Stimulated activated CD4-positive, alpha-beta T cell treated with anti-CD3 and anti-CD28 coated beads, Interleukin-2, amount 100 ng/mL, for 24 hours (primary cell): ENCODE measurements at places on chromosomes 1 and 21.

DNA sequence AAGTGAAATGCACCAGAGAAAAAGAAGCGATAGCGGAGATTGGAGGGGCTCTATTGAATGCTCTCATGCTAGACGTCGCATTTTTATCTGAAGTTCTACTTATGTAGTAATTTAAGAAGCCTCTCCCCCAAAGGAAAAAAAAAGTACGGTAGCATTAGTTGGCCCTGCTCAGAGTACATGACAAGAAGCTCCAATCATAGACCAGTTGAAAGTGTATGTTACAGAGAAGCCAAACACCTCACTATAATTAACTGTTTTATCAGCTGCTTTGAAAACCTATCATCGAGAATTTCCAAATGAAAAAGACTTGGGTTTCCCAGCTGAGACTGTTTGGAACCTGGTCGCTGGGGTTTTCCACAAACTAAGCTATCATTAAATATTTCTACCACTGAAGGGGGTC is 19.6 kb upstream of the OVAAL start:
- DNase-seq = no peak

- no peak for DNase-seq
Measured at GRCh38 chr1:203692565-203693470, 66.2 kb downstream of the ATP2B4 start.

- no peak for DNase-seq
Measured at GRCh38 chr1:167654975-167655575, 25.0 kb downstream of the RCSD1 start.

DNA sequence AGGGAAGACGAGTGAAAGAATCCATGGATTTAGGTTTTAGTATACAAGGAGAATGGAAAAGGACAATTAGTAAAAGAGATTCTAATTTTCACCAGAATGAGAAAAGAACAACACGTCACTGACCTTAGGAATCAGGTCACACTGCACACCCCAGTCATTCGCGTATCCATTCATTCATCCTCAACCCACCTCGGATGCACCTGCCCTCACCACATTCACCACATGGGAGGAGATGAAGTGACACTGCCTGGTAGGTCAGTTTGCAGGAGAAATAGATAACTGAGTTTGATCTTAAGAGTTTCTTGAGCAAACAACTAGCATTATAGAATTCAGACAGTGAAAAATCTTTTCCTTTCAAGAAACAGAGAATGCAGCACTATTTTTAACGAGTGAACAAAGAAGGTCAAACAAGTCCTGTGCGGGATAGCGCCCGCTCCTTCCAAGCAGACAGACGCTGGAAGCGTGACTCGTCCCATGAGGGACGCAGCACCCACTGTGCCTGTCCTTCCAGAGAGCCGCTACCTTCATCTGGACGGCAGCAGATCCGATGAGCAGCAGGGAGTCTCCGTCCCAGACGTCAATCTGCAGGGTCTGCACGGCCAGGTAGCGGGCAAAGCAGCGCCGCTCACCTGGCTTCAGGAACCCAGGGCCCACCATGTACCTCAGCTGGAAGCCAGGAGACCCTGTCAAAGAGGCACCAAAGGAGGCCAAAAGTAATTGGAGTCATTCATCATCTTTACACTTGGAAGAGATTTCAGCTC is 101.7 kb downstream of the NPHP4 start:
- DNase-seq = no peak

DNA sequence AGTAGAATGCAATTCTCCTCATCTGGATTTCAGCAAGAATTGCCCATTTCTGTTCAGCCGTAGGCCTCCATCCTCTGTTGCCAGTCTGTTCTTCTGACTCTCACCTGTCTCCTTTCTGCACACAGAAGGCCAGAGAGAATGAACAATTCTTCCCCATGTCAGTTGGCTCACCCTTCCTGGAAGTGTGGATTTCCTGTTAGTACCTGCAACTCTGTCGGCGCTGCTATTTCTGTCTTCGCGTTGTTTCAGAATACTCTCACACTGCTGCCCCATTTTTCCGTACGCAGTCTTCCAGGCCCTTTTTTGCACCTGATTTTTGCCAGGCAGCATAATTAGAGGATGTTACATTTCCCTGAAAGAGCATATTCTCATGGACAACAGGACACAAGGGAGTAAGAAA is 200.7 kb downstream of the FGGY start:
- no peak for DNase-seq

DNA sequence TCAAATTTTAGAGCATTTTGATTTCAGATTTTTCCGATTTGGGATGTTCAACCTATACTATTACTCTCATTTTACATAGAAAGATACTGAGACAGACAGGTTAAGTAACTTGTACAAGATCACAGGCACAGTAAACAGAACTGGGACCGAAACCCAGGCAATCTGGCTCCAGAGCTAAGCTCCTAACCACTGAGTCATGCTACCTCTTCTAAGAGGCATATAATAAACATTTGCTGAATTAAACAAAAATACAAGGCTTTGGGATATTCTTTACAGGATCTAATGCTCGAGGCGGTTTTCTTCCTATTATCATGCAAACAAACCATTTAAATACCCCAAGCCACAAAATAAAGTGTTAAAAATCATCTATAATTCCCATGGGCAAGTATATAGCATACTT is 50.3 kb downstream of the MCOLN2 start:
- DNase-seq = no peak

GRCh38 chr21:43331111-43331961 is 95.6 kb downstream of the SIK1 start:
- DNase-seq = no peak

GRCh38 chr21:43001316-43001715 is 27.0 kb downstream of the PKNOX1 start:
- no peak for DNase-seq

DNA sequence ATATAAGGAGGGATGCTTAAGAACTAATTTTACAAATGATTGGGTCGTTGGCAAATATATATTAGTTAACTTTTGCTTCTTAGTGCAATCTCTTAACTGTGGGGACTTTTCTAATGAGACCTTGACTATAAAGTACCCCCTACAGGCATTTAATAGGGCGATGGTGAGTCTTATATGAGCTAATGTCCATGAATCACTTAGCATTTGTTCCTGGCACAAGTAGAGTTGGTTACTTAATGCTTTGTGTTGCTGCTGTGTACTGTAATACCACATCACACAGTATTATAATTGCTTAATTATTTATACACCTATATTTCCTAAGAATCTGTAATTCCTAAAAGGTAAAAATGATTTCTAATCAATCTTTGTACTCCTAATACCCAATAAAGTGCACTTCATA is 25.3 kb upstream of the TMCO1 start:
- DNase-seq = no peak

- no peak for DNase-seq
Measured at GRCh38 chr21:26948194-26948593, 18.7 kb downstream of the ADAMTS5 start.

- DNase-seq = no peak
Measured at GRCh38 chr1:115230281-115230680, 107.8 kb downstream of the NGF start.

DNA sequence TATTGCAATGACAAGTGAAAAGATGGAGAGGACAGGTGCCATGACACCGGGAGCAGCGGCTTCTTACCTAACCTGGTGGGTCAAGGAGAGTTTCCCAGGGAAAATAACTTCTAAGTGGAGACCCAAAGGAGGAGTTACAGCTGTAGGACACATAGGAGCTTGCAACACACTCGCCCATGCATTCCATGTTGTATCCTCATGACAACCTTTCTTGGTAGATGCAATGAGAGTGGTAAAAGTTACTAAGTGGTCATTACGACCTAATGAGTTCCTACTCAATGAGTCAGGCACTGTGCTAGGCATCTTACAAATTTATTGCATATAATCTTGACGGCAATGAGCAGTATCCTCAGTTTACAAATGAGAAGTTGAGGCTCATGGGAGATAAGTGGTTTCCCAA is 119.5 kb upstream of the HOOK1 start:
- no peak for DNase-seq

- no peak for DNase-seq
Measured at GRCh38 chr1:38117444-38117887, 70.9 kb upstream of the POU3F1 start.
